Ecto neural progenitor cell (in vitro differentiated cells): ENCODE measurements at places on chromosomes 16 and 17.
A peak's percentile ranks its signal among the peaks of the same experiment; 100 is the strongest.

- no peak for DNase-seq
Observed at GRCh38 chr16:66365651-66366050, 840 bp upstream of the CDH5 start.

GRCh38 chr16:29107299-29107698, 122.4 kb downstream of the LAT start:
- DNase-seq: peak; percentile 52

GRCh38 chr17:57006040-57006439, 28.1 kb downstream of the SCPEP1 start:
- no peak for DNase-seq

DNA sequence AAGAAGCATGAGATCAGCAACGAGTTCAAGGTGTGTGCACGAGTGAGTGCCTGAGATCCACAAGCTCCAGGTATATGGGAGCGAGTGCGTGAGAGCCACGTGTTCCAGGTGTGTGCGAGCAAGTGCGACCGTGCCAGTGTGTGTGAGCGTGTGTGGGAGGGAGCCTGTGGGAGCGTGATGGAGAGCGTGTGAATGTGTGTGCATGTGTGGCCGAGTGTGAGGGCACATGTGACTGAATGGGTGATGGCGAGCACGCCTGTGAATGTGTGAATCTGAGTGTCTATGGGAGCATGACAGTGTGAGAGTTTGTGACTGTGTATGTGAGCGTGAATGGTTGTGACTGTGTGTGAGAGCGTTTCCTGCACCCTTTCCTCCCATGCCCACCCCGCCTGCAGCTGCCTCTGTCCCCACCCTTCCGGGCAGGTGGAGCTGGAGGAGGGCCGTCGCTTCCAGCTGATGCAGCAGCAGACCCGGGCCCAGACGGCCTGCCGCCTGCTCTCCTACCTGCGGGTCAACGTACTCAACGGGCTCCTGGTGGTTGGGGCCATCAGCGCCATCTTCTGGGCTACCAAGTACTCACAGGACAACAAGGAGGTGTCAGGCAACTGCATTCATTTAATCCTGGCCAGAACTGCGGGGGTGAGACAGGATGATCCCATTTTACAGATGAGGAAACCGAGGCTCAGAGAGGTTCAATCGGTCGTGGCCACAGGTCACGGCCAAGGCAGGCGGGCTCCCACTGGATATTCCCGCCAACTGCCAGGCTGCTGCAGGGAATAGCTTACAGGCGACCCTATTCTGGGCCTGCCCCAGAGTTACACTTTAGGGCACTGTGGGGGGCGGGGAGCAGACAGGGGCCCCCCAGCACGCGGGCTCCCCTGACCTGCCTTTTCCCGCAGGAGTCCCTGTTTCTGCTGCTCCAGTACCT, 3.7 kb downstream of the TMC8 start:
- peak; percentile 82 for DNase-seq

- DNase-seq: no peak
Observed at GRCh38 chr17:67058036-67058435, 13.7 kb downstream of the CACNG1 start.

- DNase-seq: peak; percentile 63
Observed at GRCh38 chr17:57257895-57258851, 1.9 kb downstream of the MSI2 start.

DNA sequence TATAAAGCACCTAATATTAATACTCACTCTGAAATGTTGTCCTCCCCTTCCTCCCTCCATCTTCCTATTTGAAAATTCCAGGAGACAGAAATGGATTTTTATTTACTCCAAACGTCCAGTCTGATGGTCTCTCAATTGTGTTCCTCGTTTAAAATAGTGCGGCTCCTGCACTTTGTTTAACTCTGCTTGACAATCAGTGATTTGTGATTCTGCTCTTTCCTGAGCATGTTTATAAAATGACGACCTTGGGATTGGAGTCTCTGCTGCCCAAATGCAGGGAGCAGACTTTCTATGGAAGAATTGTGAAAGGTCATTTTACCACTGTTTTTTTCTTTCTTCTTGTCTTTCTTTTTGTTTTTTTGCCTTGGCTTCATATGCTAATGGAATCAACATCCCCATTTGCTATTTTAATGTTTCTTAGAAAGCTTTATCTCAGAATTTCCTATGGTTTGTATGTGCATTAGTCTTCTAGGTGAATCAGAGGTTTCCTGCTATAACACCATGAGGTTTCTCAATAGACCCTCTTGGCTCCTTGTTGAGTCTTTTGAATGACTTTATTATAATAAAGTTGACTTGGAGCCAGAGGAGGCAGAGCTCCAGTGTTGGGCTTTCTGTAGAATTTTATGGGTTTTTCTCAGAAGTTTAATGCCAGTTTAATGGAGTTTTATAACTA, 376.5 kb downstream of the CDH11 start:
- no peak for DNase-seq

- DNase-seq: peak; percentile 77
Observed at GRCh38 chr17:17613708-17614114, 22.2 kb upstream of the PEMT start.

- no peak for DNase-seq
Observed at GRCh38 chr17:26792486-26792885, 501.4 kb upstream of the WSB1 start.

GRCh38 chr16:67115639-67116038, 5.9 kb downstream of the PHAF1 start:
- DNase-seq: no peak

DNA sequence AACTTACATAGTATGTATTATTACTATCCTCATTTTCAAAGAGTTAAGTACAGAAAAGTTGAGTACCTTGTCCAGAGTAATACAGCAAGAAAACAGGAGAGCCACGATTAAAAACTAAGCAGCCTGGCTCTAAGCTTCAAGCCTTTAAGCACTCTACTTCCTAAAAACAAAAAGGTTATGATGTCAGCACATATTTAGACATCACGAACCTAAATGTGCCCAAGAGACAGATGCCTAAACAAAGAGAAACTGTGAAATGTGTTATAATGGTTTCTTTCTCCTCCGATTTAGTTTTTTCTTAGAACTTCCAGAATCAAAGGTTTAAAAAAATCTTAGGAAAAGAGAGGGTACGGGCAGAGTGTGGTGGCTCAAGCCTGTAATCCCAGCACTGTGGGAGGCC, 151.0 kb downstream of the VPS53 start:
- DNase-seq: no peak

DNA sequence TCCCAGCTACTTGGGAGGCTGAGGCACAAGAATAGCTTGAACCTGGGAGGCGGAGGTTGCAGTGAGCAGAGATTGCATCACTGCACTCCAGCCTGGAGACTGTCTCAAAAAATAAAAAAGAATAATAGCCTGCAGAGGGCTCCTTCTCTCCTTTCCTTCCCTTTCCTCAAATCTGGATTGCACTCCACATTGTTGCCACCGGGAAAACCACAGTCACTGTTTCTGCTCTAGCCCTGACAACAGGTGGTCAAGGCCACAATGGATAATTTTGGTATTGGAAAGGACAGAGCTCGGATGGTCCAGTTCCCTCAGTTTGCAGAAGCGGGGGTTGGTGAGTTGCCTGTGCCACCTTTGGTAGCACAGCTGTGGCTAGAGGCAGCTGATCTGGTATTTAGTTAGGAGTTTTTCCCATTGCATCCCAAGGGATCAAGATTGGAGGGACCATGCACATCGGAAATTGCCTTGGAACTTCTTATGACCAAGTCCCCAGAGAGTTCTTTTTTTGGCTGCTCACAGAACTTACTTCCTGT, 44.7 kb upstream of the PRSS54 start:
- DNase-seq: no peak

DNA sequence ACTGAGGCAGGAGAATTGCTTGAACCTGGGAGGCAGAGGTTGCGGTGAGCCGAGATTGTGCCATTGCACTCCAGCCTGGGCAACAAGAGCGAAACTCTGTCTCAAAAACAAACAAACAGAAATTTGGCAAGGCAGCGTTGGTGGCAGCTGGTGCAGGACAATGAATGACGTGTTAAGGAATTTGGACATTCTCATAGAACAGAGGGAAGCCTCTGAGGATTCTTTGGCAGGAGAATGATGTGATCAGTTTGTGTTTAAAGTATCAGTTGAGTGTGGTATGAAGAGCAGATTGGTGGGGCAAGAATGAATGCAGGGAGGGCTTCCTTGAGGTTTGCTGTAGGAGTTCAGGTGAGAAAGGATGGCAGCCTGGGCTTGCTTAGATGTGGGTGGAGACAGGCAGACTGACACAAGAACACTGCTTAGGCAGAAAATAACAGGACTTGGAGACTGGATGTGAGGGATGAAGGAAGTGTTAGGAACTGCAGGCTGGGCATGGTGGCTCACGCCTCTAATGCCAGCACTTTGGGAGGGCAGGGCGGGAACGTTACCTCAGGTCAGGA, 4.8 kb downstream of the CYB5D2 start:
- DNase-seq: no peak

- no peak for DNase-seq
Observed at GRCh38 chr17:15945527-15946191, 729 bp downstream of the ADORA2B start.

GRCh38 chr16:74626741-74627416, 20.0 kb upstream of the GLG1 start:
- DNase-seq: no peak

DNA sequence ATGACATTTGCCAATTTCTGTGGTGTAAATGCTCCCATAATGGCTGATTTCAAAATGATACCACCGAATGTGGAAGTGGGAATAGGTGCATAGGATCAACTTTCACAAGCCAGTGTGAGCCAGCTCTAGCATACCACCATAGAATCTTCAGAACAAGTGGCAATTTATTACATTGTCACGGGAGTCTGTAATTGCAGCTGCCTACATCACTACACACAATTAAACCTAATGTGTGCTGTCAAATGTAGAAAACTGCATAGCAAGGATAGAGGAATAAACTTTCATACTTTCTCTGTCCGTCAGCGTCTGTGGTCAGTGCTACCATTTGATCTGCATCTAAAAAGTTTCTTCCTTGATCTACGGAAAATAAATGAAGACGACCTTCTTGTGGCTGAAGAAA, 417.8 kb upstream of the TOM1L1 start:
- DNase-seq: no peak

GRCh38 chr17:45789874-45790273, 5.8 kb downstream of the CRHR1 start:
- no peak for DNase-seq

GRCh38 chr16:26348095-26348494, 656.3 kb downstream of the HS3ST4 start:
- no peak for DNase-seq

- no peak for DNase-seq
Observed at GRCh38 chr16:58425756-58426494, 33.7 kb downstream of the GINS3 start.

DNA sequence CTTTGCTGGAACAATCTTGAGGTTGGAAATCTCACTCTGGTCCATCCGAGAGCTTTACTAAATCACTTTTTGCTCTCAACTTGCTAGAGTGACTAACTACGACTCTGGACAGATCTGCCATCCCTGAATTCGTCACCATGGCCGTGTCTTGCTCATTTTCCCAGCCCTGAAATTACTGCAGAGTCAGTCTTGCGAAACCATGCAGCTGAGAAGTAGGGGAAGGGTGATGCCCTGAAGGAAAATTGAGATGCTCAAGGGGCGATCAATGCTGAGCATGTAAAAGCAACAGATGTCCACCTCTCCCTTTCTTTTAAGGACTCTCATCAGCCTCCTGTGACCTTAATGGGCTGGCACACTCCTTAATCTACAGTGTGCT, 18.8 kb downstream of the PCTP start:
- DNase-seq: no peak

DNA sequence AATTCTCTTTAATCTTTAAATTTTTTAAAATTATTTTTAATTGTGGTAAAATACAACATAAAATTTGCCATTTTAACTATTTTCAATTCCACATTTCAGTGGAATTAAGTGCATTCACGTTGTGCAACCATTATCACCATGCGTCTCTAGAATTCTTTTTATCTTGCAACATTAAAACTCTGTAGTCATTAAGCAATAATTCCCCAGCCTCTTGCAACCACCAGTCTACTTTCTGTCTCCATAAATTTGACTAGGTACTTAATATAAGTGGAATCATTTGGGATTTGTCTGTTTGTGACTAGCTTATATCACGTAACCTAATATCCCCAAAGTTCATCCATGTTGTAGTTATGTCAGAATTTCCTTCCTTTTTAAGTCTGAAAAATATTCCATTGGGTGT, 79.1 kb downstream of the TAOK1 start:
- DNase-seq: no peak

DNA sequence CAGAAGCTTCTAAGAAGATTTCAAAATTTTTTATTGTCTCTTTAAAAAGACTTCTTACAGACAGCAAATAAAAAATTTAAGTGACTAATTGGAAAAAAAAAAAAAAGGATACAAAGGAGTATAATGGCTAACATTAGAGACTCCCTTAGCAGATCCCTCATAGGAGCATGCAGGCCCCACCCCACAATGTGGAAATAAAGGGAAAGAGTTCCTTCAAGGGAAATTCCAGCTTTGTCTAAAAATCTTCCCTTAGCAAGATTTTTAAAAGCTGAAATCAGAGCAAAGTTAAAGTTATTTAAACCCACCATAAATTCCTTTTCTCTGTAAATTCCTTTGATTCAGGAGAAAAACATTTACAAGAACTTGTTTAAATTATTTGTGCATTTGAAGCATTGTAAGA, 32.5 kb upstream of the NOS2 start:
- no peak for DNase-seq
